ENCODE measurements at places on chromosomes 6 and 20.

DNA sequence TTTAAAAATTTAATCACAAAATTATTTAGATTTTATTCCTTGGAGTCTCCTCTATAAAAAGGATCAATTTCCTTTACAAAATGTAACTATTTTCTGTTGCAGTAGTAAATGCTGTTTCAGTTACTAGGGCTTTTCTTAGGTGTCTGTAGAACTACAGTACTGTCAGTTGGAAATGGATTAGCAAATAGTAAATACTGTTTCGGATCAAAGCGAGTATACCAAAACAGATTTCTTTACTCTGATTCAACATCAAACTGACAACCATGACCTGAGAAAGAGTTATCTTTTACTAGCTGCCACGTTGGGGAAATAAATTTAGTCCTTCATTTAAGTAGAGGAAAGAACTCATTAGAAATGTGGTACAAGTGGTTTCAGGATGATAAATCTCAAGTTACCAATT lies 172.5 kb downstream of the HS3ST5 start:
- no peak for DNase-seq

DNA sequence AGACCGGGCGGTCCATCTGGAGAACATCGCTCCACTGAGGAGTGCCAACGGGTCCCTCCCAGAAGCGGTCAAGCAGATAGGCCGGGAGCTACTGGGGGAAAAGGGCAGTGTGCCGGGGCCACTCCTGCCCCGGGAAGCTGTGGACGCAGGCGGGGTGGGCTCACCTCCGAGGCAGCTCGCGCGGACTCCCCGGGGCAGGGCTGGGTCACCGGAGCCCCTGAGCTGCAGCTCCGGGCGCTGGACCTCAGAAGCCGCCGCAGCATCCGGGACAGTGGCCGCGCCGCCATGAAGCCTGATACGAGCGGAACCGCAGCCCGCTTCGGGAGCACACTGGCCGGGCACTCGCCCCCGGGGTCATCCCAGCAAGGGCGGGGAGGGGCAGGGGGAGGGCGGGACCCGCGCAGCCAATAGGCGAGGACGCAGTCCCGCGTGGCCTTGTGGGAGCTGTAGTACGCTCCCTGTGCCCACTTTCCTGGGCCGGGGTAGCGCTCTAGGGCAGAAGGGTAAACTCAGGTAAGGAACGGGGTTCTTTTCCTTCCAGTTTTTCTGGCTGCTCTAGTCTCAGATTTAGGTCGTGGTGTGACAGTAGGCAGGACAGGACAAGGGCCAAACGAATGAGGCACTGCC lies at the start of gene MOCS1:
Gene MOCS1, minus strand, starts transcription at position 332 of the 627 bp plus-strand sequence. Its CDS starts 45 bp downstream, at position 287.
- peak; percentile 61 for DNase-seq

- no peak for DNase-seq
Observed at GRCh38 chr20:60446267-60447111, 488.3 kb downstream of the CDH26 start.

DNA sequence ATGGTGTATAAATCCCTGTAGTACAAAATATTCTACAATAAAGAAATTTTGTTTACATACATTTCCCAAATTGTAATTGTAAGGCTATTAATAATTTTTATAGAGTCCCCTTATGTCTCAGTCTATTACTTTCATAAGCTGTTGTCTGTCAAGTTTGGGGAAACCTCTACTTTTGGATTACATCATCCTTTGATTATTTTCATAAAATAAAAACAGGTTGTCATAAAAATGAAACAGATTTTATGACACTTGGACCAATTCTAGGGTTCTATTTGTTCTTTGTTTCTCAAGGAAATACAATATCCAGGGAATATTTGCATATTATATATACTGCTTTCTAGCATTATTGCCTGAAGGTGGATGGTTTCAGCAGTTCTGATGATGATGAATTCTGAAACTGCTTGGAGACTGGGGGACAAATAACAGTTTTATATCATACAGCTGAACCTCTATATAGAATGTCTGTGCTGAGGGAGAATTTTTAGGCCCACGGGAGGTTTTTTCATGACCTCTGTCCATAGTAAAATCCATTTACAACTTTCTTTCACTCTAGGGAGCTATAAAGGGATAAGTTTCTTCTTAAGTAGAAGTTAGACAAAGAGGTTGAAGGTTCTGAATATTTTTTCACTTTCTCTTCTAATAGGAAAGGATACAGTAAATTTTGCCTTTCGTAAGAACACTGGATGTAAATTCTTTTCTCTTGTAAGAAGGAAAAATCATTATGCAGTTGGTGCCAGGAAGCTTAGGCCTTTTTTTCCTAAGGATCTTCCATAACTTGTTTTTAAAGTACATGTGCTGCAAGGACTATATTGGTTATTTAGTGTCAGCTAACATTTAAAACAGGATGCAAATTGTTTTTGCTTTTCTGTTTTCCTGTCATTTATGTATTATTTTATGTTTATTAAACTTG lies 58.0 kb downstream of the CD2AP start:
- no peak for DNase-seq

DNA sequence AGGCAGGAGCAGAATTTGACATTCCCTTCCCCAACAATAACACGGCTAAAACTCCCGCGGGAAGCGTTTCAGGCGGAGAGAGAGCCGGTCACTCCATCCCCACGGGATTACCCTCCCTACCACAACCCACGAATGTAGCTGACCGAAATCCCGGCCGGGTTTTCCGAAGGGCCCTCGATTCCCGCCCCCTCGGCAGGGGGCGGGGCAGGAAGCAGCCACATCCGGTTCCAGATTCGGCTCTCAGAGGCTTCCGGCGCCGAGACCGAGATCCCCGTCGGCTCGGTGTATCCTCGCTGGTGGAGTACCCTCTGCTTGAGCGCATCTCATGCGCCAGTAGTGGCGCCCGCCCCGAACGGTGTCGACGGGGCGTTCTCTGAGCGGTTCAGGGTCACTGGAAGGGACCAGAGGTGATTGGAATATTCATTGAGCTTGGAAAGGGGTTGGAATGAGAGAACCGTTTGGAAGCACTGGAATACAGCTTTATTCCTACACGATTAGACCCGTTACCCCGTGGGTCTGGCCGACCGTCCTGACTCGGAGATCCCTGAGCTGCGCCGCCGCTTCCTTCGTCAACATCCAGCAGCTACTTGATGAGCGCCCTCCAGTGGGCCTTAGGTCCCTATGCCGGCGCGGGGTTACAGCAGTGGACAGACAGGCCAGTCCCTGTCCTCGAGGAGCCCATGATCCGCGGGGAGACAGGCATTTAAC lies 649 bp upstream of the RGL2 start:
- DNase-seq = peak; percentile 96

DNA sequence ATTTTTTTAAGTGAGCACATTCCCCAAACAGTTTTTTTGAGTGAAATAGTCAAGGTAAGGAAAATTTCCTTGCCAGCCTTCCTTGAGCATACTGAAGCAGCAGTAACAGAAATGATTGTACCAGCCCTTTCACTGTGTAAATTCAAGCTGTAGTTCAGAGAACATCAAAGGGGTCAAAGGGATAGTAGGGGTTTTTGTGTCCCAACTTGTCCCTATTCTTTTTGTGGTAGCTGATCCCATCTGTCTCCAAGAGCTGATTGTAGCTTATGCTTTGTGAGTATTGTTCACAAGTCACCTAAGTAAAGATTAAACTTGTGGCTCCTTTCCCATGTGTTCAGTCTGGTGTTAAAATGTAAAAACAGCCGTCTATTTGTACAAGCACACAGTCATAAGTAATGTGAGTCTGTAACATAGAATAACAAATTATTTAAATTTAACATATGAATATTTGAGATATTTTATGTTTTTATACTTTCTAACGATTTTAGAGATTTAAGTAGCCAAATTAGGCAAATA lies 185.0 kb downstream of the CENPW start:
- DNase-seq = no peak

DNA sequence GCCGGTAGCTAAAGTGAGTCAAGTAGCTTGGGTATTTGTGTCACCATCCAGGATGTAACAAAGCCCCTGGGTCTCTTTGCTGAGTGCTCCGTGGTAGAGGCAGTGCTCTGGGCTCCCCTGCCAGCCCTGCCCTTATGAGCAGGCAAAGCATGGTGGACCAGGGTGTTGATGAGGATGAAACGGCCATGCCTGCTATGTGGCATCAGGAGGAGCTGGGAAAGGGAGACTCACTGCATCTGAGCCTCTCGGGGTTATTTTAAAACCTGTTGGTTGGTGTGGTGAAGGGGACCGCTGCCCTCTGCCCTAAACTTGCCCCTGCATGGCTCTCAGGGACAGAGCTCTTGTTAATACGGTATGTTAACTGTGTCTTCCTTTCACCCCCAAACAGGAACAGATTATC lies 143.1 kb downstream of the DTNBP1 start:
- DNase-seq = no peak

- DNase-seq = no peak
Observed at GRCh38 chr6:35780719-35781118, at the start of gene CLPSL1. CLPSL1 (plus strand) TSS chr6:35781019; CDS start chr6:35781111, 92 bp downstream.

- DNase-seq = no peak
Observed at GRCh38 chr6:115691433-115691832, 369.3 kb downstream of the FRK start.

DNA sequence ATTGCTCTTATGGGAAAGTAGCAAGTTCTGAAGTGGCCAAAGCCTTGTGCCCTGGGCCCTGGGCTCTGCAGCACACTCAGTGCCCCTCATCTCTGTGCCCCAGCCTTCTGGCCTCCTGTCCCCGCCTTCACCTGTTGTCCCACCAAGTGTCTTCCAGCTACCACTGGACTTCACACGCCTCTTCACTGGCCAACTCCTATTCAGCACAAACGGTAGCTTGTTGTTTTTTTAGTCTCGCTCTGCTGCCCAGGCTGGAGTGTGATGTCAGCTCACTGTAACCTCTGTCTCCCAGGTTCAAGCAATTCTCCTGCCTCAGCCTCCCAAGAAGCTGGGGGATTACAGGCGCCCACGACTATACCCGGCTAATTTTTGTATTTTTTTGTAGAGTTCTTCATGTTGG lies 4.8 kb downstream of the CCHCR1 start:
- no peak for DNase-seq

- DNase-seq = no peak
Observed at GRCh38 chr6:25296217-25296905, 17.2 kb downstream of the CARMIL1 start.

GRCh38 chr6:36625158-36625919 lies 31.2 kb downstream of the SRSF3 start:
- DNase-seq = no peak

DNA sequence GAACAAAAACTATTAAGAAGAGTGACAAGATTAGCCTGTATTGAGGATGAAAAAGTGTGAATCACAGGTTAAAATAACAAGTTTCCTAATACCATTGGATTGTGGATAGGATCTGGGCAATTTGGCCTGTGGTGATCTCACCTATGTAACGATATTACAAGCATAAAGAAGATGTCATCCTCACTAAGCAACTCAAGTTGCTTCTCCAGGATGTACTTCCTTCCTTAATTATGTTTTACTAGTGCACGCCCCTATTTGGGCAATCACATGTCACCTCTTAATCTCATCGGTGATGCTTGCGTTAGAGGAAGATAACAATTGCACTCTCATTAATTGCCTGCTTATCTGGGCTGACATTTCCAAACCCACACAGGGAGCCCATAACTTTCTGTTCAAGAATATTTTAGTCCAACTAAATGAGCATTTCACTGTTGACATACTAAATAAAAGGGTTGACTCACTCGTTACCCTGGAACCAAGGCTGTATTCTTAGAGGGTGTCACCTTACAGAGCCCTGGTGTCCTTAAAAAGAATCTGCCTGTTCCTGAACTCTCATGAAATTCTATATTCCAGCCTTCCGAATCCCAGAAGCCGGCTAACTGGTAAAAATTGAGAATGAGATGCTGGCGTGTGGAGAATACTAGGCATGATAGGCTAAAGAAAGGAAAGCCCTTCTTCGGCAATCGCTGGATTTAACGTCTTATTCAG lies 88.2 kb upstream of the ATXN1 start:
- no peak for DNase-seq

All from activated CD4-positive, alpha-beta T cell treated with anti-CD3 and anti-CD28 coated beads for 48 hours (primary cell).